ENCODE measurements at places on chromosomes 12 and 14.

DNA sequence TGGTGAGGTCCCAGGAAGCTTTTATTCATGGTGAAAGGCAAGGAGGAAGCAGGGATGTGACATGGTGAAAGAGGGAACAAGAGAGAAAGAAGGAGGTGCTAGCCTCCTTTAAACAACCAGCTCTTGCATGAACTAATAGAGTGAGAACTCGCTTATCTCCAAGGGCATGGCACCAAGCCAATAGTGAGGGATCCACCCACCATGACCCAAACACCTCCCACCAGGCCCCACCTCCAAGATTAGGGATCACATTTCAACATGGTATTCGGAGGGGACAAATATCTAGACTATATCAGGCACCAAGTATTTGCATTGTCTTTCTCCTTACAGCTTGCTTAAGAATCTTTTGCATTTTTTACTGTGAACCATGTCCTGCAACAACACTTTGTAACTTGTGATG, 91.9 kb upstream of the DHRS4 start:
- DNase-seq = no peak

GRCh38 chr12:124126950-124127655, 154.1 kb downstream of the ZNF664 start:
- DNase-seq = no peak

GRCh38 chr12:64757771-64758170, 1.4 kb downstream of the GNS start:
- no peak for DNase-seq

- DNase-seq = no peak
These were observed 233.0 kb upstream of the PLEKHG7 start for GRCh38 chr12:92469837-92470236.

- no peak for DNase-seq
These were observed 185.1 kb upstream of the C14orf180 start for GRCh38 chr14:104394409-104394851.

- no peak for DNase-seq
These were observed 70.9 kb upstream of the PPP4R3A start for GRCh38 chr14:91580876-91581577.

DNA sequence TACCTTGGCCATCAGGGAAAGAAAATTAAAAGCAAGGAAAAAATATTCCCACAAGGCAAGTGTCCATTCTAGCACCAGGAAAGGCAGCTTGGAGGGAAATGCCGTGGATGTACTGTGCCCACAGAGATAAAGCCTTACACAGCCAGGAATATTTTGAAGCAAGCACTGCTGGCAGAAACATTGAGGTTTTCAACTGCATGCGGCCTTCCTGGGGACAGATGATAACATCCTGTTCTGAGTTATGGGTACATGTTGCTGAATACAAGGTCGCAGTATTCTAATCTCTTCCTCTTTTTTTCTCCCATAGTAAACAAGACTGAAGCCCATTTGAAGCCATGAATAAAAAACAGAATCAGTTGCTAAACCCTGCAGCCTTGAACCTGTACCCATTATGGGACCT, 197.1 kb downstream of the BTG1 start:
- DNase-seq = no peak

DNA sequence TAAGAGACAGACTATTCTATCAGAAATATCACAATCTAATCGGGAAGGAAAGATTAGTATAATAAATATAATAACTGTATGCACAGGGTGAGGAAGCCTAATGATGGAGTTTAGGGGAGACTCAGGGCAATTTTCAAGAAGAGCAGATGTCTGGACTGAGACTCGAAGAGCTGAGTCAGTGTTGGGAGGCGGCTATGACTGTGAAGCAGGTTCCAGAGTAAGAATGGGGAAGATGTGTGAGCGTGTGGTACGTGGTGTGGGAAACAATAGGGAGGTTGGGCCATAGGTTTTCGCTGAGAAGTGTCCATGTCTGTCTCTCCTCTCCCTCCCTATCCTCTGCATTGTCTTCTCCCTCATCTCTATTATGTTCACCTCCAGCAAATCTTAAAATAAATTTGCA, 85.6 kb downstream of the LMO3 start:
- DNase-seq = no peak

Measured in stimulated activated CD8-positive, alpha-beta memory T cell treated with anti-CD3 and anti-CD28 coated beads, Interleukin-12 subunit alpha, Interleukin-12 subunit beta, amount 100 ng/mL, for 4 hours (primary cell).